ENCODE measurements at places on chromosomes 11 and 22.

- no peak for DNase-seq
Observed at GRCh38 chr11:23423656-23424055, 563.4 kb upstream of the CCDC179 start.

GRCh38 chr11:106461839-106462545 lies 384.5 kb downstream of the AASDHPPT start:
- DNase-seq: no peak

- no peak for DNase-seq
Observed at GRCh38 chr11:75762885-75763284, 5.7 kb upstream of the DGAT2 start.

DNA sequence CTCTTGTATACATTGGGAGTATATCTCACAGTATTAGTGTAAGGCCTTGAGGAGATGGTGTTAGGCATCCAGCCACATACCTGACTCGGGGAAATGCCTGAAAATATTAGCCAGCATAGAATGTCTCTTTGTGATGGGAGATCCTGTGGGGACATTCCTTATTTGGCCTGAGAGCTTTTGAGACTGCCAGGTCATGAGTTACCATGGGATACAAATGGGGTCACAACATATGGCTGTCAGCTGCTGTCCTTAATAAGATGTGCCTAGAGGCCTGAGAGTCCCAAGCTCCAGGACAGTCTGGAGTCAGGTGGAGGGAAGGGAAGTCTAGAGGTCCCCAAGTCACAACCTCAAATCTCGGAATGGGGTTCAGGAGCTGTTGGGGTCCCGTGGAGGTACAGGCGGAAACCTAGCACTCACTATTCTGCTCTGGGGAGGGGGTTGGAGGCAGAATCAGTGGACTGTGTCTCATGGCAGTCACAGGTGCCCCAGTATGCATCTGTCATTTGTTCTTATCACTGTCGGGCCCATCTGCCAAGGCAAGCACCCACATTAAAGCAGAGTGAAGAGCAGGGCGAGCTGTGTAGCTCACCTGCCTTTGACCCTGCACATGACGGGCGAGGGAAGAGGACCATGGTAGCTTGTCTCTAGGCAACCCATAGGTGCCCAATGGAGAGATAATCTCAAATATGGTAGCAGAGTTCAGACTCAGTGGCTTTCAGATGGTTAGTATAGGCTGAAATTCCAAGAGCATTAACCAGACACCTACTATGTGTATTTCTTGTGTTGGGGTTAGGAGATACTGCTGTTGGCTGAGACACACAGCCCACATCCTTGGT lies 29.9 kb downstream of the KCNQ1OT1 start:
- no peak for DNase-seq

GRCh38 chr11:2220173-2220771 lies 48.7 kb upstream of the TH start:
- no peak for DNase-seq

DNA sequence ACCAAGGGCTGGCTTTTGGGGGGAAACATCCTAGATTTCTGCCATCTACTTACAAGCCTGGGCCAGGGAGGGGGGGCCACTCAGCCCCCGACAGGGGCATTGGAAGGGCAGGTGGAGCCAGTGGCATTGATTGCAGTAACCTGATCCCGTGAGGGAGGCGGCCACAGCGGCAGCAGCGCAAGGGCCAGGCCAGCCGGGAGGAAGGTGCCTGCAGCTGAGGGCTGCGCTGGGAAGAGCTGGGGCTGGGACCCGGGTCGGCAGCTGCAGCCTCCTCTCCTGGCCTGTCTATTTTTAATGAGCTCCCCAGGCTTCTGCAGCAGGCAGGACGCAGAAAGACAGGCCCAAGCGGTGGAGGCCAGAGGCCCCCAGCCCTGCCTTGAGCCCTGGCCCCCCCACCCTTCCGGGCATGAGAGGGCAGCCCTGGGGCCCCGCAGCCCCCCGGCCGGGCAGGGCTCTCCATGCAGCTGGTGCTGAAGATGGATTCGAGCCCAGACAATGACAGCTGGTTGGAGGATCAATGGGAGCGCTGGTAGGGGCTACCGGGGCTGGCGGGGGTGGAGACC lies 10.6 kb downstream of the FREY1 start:
- DNase-seq: no peak

Data from neural crest cell (in vitro differentiated cells).